ENCODE measurements at places on chromosomes 16 and 17. TPM values are rescaled to one million over a fixed set of nuclear protein-coding genes. Genes with fewer than 3 reads are reported as not detected.

GRCh38 chr16:15404792-15405191, 9.2 kb downstream of the MPV17L start:
- peak; percentile 14 for DNase-seq

- DNase-seq, result no peak
Observed at GRCh38 chr16:85357924-85358505, 245.7 kb upstream of the CIBAR2 start.

GRCh38 chr17:75632863-75633485, at the start of gene SMIM5:
TSS of gene SMIM5 (plus strand) at chr17:75633434. CDS start at chr17:75640202, 6,768 bp downstream.
- DNase-seq, result peak; percentile 90

DNA sequence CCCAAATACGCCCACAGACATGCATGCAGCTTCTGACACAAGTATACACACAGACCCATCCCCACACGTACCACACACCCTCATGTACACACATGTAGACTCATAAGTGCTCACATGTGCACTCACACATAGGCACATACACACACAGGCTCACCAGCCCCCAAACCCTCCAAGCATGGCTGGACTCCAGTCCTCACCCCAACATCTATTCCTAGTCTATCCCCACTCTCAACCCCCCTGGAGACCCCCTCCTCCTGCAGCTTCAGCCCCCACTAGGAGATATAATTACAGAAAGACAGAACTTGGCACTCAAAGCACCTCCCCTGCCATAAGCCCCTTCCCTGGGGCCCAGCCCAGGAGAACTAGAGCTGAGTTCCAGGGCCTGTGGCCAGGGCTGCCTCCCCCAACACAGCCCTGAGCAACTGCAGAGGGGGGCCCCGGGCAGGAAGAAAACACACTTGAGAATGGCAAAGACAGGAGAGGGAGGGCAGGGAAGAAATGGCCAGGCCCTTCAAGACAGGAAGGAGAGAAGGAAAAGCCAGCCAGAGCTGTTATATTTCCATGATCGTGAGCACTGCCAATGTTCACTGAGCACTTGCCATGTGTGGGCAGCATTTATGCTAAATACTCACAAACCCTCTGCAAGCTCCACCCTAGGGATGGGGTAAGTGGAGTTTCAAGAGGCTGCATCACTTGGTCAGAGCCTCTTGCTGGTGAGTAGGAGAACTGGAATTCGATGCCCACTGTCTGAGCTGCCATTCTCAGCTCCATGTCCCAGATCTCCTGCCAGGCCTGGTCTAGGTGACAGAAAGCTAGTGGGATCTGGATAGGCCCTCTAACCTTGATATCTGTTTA, 224.5 kb downstream of the ZNF423 start:
- DNase-seq, result no peak

DNA sequence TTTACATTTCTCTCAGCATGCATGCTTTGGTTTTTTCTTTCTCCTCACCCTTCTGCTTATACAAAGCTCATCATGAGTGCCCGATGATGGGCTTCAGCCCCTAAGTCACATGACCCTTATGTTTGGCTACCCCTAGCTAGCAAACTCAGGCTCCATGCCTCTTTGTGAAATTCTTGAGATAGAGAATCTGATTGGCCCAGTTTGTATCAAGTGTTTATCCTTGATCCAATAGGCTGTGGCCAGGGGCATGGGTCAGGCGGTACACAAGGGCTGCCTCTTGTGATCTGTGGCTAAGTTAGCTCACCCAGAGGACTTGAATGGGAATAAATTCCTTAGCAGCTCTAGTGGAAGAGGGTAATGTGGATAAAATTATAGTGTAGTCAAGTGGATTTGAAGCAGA, 11.5 kb upstream of the TOX3 start:
- DNase-seq, result no peak

DNA sequence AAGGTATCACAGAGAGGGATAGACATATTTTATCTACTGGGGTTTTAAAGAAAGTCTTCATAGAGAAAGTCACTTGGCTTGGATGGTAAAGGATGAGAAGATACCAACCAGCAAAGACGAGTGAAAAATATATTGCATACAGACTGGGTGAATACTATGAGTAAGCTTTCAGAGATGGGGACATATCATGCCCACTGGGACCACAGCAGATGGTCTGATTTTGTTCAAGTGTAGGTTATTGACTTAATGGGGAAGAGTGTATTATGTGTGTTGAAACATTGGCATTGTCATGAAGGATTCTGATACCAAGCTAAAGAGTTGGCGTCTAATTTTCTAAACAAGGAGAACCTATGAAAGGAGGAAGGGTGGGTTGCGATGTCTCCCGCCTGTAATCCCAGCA, 13.8 kb upstream of the MMD start:
- no peak for DNase-seq

DNA sequence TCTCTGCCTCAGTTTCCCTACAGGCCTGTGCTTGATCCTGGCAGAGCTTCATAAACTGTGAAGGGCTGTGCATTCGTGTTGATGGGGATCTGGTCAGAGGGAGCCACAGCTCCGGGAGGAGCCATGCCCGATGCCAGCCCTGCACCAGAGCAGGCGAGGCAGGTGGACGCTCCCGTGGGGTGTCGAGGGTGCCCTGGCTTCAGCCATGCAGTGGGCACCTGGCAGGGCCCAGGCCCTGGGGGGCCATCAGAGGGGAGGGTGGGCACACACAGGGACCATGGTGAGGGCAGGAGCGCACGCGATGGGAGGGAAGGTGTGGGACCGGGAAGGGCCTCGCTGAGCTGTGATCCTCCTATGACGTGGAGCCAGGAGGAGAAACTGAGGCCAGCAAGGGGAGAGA, 22.0 kb downstream of the ZFPM1 start:
- no peak for DNase-seq

CACNA1G gene
- not detected for total RNA-seq

DNA sequence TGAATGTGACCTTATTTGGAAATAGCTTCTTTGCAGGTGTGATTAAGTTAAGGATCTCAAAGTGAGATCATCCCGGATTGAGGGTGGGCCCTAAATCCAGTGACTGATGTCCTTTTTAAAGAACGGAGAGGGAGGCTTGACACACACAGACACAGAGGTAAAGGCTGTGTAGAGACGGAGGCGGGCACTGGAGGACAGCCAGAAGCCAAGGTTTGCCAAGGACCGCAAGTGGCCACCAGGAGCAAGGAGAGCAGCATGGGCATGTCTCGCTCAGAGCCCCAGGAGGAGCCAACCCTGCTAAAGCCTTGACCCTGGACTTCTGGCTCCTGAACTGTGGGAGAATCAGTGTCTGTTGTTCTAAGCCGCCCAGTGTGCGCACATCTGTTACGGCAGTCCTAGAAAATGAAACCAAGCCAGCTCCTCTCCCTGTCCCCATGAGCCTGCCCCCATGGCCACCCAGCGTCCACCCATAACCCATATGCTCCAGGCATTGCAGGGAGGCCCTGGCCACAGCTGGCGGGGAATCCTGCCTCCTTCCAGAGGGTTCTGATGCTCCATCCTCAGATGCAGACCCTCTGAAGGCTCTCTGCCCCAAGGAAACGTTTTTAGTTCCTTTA, 15.2 kb downstream of the CNGB1 start:
- no peak for DNase-seq

DNA sequence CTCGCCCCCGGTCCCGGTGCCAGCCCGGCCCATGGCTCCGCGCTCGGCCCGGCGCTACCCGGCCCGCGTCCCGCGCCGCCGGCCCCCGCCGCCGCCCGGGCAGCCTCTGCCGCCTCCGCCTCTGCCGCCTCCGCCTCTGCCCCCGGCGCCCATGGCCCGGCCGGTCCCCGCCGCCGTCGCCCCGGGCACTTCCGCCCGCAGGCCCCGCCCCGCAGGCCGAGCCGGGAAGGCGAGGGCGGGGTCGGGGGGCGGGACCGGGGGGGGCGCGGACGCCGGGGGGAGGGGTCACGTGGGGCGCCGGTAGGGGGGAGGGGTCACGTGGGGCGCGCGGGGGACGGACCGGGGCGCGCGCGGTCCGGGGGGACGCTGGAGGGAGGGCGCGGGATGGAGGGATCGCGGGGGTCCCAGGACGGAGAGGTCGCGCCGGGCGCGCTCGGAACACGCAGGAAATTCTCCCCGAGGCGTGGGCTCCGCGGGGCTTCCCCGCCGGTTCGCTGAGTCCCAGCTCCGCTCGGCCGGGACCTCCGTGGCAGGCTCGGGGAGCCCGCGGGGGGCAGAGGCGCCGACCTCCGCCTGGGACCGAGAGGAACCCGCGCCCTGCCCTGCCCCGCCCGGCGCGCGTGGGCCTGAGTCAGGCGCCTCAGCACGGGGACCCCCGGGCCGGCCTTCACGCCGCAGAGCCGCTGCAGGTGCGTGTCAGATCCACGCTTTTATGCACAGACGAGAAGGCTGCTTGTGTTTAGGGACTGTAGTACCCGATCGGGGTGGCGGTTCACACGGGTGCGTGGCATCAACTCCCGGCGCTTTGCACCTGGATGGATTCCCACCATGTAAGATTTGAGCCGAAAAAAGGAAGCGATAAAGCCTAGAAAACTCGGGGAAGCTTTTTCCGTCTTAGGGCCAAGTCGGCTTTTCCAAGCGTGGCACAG, at the start of gene PGAP6:
PGAP6 (minus strand) TSS at position 190 of the 929 bp plus-strand sequence; CDS start at position 33, 157 bp downstream.
- peak; percentile 76 for DNase-seq

HOXB6 gene
- total RNA-seq, result 77.1 TPM

SLC47A1 gene
- not detected for total RNA-seq

CTRB2 gene
- not detected for total RNA-seq

EVI2B gene
- total RNA-seq, result 1.4 TPM

GRCh38 chr16:31333686-31334649, 21.0 kb upstream of the ITGAX start:
- DNase-seq, result no peak

WFDC1 gene
- 7.9 TPM for total RNA-seq

OR1F1 gene
- not detected for total RNA-seq

- DNase-seq, result no peak
Observed at GRCh38 chr17:76082326-76083251, 3.6 kb downstream of the ZACN start.

GRCh38 chr17:77358801-77359200, 218.0 kb downstream of the SEC14L1 start:
- no peak for DNase-seq

DNA sequence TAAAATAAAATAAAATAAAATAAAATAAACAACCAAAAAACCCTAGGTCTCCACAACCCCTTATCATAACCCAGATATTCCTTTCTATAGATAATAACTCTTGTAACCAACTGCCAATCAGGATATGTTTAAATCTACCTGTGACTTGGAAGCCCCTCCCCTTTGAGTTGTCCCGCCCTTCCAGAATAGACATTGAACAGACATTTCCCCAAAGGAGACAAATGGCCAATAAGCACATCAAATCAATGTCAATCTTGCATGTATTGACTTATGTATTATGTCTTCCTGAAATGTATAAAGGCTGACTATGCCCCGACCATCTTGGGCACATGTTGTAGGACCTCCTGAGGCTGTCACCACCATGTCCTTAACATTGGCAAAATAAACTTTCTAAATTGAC, 1.5 kb upstream of the MAPK7 start:
- no peak for DNase-seq

DNA sequence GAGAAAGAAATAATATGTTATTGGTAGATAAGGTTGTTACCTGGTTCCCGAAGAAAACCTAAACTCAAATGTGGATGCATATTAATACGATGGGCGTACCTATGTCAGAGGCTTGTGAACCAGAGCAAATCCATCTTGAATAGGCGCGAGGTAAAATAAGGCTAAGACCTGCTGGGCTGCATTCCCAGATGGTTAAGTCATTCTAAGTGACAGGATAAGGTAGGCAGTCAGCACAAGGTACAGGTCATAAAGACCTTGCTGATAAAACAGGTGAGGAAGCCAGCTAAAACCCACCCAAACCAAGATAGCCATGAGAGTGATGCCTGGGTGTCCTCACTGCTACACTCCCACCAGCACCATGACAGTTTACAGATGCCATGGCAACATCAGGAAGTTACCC, 1400.1 kb downstream of the CDH8 start:
- DNase-seq, result no peak

- no peak for DNase-seq
Observed at GRCh38 chr16:65500007-65500406, 378.1 kb upstream of the CDH11 start.

DNA sequence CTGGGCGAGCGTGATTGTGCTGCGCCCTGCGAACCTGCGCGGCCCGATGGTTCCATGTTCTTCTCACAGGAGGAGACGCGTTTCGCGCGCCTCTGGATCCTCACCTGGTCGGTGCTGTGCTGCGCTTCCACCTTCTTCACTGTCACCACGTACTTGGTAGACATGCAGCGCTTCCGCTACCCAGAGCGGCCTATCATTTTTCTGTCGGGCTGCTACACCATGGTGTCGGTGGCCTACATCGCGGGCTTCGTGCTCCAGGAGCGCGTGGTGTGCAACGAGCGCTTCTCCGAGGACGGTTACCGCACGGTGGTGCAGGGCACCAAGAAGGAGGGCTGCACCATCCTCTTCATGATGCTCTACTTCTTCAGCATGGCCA, 1.0 kb downstream of the FZD2 start:
- no peak for DNase-seq

DNA sequence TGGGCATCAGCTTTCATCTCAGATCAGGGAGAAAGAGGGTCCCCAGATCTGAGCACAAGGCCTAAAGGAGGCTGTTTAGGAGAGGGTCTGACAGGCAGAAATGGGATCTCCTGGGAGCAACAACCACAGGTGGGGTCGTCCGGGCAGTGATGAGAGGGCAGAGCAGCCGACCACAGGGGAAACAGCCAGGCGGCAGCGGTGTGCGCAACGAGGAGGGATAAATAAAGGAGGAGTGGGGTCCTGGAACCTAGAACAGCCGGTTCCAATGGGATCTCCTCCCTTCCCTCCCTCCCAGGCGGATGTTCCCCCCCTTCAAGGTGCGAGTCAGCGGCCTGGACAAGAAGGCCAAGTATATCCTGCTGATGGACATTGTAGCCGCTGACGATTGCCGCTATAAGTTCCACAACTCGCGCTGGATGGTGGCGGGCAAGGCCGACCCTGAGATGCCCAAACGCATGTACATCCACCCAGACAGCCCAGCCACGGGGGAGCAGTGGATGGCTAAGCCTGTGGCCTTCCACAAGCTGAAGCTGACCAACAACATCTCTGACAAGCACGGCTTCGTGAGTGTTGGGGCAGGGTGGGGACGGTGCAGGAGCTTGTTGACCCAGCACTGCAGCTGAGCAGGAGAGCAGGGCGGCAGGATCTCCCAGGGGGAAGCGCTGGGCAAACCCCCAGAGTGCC, 1.9 kb downstream of the TBX2 start:
- DNase-seq, result no peak

DNA sequence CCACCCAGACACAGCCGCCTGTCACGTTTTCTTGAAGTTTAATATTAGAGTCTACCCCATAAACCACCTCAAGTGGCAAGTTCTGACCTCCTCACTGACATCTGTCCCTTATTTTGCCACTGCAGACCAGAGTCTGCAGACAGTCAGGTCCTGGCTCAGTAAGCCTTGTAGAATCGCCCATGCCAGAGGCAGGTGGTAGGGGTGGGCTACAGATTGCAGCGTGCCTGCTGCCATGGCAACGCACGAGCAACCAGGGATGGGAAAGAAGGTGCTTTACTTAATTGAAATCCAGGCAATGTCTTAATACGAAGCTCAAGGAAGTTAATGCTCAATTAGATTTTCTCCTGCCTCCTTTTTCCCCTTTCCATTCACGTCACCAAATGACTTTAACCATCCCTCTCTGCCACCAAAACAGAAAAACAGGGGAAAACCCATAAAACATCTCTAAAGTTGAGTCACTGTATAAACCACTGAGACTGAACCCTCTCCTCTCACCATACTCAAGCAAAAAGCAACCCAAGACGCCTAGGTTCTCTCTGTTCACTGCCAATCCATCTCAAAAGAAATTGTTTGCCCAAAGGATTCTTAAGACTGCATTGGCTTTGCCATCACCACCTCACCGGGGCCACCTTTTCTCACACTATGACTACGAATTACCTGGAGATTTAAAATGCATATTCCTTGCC, 228.8 kb downstream of the SLC39A11 start:
- no peak for DNase-seq

GRCh38 chr16:65863236-65863635, 503.3 kb upstream of the CDH5 start:
- no peak for DNase-seq

GRCh38 chr16:82995924-82996441, 369.2 kb downstream of the CDH13 start:
- DNase-seq, result peak; percentile 23

Measured in transverse colon (tissue), 4 donors.